Hepatocyte (in vitro differentiated cells): ENCODE measurements at places on chromosomes 2 and 18. TPM values are rescaled to one million over a fixed set of nuclear protein-coding genes. Genes with fewer than 3 reads are reported as not detected.

The KCTD1 gene
- total RNA-seq = 12.0 and 13.8 TPM in 2 replicates

DNA sequence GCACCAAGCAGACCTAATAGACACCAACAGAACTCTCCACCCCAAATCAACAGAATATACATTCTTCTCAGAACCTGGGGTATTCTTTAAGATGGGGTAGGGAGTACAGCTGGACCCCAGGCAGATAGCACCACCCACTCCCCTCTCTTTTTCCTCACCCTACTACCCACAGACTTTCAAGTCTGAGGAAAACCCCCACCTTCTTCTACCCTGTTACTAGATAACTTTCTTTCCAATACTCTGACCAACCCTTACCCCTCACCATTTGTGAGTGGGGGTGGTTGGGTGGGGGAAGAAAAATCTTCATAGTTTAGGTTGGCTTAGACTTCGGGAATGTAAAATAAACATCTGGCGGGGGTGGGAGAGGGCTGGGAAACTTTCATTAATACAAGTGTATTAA, 20.3 kb upstream of the ZBTB14 start:
- no peak overlapping the region for H3K27ac ChIP-seq
- no peak overlapping the region for H3K4me3 ChIP-seq
- H3K36me3 ChIP-seq = no peaks in the 10 kb centered on the region
- no peak for DNase-seq
- H3K4me1 ChIP-seq = no peaks in the 10 kb centered on the region
- no peaks in the 10 kb centered on the region for H3K27me3 ChIP-seq

The CNTNAP5 gene
- 0.12 TPM in 1 of 2 replicates, not detected in the other for total RNA-seq

GRCh38 chr18:58860747-58861231, 3.9 kb upstream of the ZNF532 start:
- no peak for DNase-seq
- H3K36me3 ChIP-seq = no peaks in the 10 kb centered on the region
- H3K4me1 ChIP-seq = peaks cover 52% of the 10 kb centered on the region
- no peak overlapping the region for H3K4me3 ChIP-seq
- no peaks in the 10 kb centered on the region for H3K27me3 ChIP-seq

GRCh38 chr18:39184176-39184575, 1618.6 kb upstream of the CELF4 start:
- DNase-seq = no peak
- no peaks in the 10 kb centered on the region for H3K36me3 ChIP-seq
- no peaks in the 10 kb centered on the region for H3K4me1 ChIP-seq
- H3K4me3 ChIP-seq = no peak overlapping the region
- H3K27me3 ChIP-seq = no peaks in the 10 kb centered on the region
